ENCODE measurements at places on chromosomes 5 and 9.

GRCh38 chr9:128862401-128862851, 19.3 kb downstream of the KYAT1 start:
- no peak for DNase-seq

DNA sequence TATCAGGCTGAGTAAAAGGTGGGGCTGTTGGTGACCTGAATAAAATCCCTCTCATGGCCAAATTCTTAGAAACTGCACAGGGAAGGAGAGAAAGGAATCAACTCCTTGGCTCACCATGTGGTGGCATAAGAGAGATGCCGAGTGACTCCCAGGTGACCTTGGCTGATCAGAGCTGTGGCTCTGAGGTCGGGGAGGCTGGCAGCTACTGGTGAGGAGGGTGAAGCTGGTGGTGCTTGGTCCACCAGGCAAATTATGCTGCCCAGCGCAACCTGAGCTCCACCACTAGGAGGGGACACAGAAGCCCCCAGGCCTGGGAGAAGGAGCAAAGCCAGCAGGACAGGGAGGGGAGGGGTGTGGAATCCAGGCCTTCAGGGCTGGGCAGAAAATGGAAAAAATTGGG, 111.2 kb upstream of the IL12B start:
- no peak for DNase-seq

DNA sequence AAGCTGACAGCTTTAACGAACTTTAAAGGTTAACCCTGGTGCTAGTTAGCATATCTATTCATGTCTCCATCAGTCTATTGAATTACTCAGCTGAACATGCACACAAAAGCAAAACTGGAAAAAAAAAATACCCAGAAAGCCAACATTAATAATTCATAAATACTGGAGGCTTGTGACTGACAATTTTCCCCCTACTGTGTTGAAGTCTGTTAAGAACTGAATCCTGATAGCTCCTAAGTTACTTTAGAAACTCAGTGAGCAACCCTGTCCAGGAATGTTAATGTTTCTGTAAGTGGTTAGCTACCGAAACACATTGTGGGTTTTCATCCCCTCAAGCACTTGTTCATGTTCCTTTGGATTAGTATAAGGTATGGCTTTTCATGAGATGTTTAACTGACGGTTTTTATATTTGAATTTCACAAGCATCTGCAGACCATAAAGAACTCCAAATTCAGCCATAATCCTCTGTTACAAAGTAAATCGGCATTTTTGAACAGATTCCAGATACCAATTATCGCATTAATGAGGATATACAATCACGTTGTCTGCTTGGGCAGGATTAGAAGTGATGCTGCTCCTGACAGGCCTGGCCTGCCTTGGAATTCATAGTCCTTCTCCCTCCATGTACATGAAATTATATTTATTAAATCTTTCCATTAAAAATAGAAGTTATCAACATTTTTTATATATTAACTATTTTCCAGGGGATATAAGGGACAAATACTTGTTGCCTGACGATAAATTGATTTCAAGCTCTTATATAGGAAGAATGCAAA, 331.2 kb downstream of the TLE4 start:
- DNase-seq = no peak

DNA sequence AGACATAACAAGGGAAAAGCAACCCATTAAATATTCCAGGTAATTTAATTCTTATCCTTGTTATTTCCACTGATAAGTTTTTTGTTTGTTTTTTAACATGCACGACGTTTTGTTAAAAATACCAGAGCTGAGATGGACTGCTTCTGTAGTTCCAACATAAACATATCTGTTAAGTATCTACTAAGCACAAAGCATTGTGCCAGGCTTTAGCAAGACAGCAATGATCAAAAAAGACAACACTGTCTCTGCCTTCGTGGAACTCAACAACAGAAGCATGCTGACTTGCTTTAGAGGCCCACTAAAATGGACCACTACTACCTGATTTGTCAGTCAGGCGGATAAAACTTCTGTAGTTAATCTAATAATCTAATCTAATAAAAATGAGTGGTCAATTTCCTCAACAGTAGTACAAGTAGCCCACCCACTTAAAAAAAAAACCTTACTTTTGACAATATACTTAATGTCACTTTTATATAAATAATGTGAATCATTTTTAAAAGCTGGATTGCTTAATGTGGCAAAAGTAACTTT, 3.1 kb downstream of the RAB14 start:
- DNase-seq = no peak

GRCh38 chr5:89596821-89597220, 713.8 kb upstream of the MEF2C start:
- no peak for DNase-seq

- no peak for DNase-seq
These were observed 176.8 kb downstream of the ISOC1 start for GRCh38 chr5:129271308-129271707.

- DNase-seq = no peak
These were observed 45.5 kb downstream of the RXRA start for GRCh38 chr9:134371731-134372130.

- peak; percentile 58 for DNase-seq
These were observed 357.5 kb downstream of the TAF11L14 start for GRCh38 chr5:17991775-17992174.

GRCh38 chr9:131252120-131252519, 24.2 kb downstream of the FAM78A start:
- no peak for DNase-seq

GRCh38 chr5:82057051-82057450, 85.2 kb downstream of the ATG10 start:
- DNase-seq = no peak

GRCh38 chr9:98164912-98165311, 27.5 kb downstream of the CORO2A start:
- no peak for DNase-seq

DNA sequence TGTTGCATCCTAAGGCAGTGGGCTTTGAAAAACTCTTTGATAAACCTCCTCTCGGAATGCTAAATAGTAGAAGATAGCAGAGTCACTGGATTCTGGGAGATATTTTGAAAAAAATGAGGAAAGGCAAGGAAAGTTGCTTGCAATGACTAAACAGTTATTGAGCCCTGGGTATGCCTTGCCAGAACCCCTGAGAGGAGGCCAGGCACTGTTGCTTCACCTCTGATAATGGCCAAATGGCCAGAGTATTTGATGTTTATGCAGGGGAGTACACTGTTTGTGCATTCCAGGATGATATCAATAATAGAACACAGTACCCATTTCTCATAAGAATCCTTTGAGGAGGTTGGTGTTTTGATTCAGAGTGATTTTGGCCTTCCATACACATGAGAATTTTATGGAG, 935.1 kb upstream of the WWC1 start:
- DNase-seq = no peak

DNA sequence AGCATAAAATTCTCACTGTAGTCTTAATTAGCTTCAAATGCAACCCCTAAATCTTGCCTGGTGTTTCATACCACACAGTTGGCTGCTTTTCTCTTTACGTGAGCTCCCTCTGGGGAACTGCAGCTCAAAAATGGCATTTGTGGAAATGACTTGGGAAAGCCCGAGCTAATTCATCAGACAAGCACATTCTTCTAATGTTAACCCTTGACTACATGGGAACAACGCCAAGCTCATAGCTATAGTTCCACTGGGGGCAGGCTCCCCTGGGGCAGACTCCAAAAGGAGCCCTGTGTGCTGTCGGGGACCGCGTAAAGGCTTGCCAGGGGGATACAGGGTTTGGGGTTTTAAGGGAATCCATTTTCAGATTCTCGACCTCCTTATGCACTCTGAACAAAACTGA, 301.4 kb upstream of the DAP start:
- DNase-seq = no peak

GRCh38 chr9:135262248-135262647, 174.8 kb downstream of the OLFM1 start:
- DNase-seq = no peak

Measured in smooth muscle cell of the brain vasculature (primary cell).